Fibroblast of upper back skin (primary cell): ENCODE measurements at places on chromosomes 2 and 18.

DNA sequence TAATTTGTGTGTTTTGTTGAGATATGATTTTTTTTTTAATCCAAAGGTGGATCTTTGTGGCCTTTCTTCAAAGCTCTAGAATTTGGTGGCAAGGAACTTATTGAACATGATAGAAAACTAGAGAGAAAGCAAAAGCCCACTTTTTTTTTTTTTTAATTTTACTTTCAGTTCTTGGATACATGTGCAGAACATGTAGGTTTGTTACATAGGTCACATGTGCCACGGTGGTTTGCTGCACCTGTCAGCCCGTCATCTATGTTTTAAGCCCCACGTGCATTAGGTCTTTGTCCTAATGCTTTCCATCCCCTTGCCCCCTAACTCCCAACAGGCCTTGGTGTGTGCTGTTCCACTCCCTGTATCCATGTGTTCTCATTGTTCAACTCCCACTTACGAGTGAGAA is 135.9 kb downstream of the RHBDD1 start:
- no peak for DNase-seq

GRCh38 chr2:121596221-121597080 is 52.8 kb downstream of the CLASP1 start:
- peak; percentile 63 for DNase-seq

DNA sequence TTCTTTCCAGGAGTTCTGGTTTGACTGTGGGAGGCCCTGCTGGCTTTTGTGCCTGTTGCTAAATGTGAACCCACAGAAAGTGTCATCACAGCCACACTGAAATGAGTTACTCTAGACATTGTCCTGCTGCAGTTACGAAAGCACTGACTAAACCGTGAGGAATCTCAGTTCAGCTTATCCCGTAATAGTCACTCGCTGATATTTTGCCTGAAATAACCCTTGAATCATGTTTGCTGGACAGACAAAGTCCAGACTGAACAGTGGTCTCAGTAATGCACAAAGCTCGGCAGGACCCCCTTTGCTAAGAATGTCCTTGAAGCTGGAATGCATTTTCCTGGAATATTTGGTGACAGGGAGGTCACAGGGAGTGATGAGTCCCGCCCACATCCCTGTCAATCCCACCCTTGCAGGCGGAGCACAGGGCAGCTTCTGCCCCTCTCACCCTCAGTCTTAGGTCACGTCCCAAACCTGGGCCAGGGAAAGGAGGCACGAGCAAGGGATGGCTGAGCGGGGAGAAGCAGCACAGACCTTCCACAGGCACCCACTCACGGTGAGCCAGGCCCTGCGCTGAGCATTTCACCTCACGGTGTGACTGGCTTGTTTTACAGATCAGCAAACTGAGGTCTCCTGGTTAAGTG is 53.4 kb downstream of the ADI1 start:
- DNase-seq: peak; percentile 90

- DNase-seq: no peak
These were observed 5.9 kb downstream of the MDH1 start for GRCh38 chr2:63594660-63595059.

- no peak for DNase-seq
These were observed 203.9 kb downstream of the ZRANB3 start for GRCh38 chr2:135327146-135327545.

- DNase-seq: no peak
These were observed 164.8 kb upstream of the ACVR2A start for GRCh38 chr2:147679955-147680531.

GRCh38 chr2:74945788-74946331 is 12.6 kb upstream of the POLE4 start:
- DNase-seq: peak; percentile 38
